Neural progenitor cell (in vitro differentiated cells): ENCODE measurements at places on chromosomes 3 and 15.

DNA sequence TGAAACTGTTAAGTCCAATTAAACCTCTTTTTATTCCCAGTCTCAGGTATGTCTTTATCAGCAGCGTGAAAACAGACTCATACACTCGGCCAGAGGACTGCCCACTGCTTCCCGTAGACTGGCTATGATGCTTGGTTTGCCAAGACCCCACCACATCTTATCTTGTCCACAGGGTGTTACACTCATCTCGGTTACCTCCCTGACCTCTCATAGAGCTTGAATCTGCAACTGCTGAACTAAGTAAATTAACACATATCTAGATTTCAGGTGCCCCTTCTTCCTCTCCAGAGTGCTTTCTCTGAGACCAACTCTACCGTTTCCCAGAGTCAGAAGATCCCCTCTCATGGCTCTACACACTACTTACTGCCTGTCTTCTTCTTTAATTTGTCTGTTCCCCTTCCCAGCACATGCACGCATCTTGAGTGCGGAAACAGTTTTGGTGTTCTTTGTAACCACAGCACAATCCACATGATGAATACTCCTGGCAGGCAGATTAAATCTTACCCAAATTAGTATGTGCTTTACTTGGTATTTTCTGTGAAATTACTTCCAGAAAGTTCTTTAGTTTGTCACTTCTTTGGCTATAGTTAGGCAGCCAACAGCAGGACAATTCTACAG, 49.7 kb downstream of the CD200 start:
- DNase-seq = no peak

GRCh38 chr3:161489395-161489794, 7.2 kb upstream of the OTOL1 start:
- DNase-seq = no peak

- no peak for DNase-seq
Observed at GRCh38 chr3:191197761-191198306, 1.2 kb upstream of the OSTN start.

GRCh38 chr3:14237457-14237856, 58.8 kb downstream of the LSM3 start:
- DNase-seq = no peak

- DNase-seq = no peak
Observed at GRCh38 chr3:144185276-144185675, 213.7 kb downstream of the DIPK2A start.

DNA sequence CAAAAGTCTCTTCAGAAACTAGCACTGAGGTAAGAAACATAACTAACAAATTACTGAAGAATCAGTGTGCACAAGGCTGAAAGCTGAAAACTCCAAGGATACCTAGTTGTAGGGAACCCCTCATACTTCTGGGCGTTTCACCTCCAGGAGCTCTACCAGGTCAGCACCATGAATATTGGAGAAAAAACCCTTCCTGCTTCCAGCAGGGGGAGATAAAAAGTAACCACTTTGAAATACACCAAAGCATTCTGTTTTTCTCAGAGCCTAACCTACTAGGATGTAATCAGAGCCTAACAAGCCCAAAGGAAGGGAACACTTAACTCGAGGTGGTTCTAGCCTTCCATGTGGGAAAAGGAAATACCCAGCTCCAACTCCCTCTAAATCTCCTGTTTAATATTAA, 175.8 kb upstream of the MME start:
- DNase-seq = peak; percentile 33

- peak; percentile 67 for DNase-seq
Observed at GRCh38 chr3:118772547-118773011, 262.1 kb downstream of the IGSF11 start.

DNA sequence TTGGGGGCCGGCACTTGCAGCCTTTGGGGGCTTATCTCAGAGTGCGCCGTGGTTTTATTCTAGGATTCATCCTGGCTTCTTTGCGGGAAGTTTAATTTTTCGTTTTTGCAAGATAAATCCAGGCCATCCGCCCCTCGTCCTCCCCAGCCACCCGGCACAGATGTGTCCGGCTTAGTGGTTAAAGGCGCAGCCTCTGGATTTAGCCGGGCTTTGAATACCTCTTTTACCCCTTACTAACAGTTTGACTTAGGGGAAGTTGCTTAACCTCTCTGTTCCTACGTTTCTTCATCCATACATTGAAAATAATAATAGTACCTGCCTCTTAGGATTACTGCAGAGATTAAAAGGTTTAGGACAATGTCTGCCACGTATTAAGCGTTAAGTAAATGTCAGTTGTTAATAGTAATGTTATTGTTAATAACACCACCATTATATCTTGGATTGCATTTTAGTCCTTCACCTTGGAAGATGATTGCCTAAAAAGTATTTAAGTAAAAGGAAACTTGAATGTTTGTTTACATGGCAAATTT, 714 bp downstream of the ECT2 start:
- peak; percentile 48 for DNase-seq

GRCh38 chr15:40270246-40270995, 12.4 kb downstream of the ANKRD63 start:
- DNase-seq = no peak

DNA sequence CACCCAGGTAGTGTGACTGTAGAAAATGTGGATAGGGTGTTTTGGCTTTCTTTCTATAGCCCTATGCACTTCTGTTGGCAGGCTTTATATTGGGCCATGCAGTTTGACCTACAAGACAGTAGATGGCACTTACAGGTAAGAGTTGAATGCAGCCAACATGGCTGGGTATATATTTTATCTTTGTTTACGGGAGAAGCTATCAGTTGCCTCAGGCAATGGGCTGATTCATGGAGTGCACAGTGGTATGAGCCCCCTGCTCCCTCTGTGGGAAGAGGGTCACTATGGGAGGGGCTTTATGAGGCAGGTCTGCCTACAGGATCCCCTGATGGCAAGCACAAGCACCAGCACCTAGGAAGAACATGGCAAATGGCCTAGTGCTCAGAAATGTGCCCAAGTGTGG, 301.2 kb upstream of the CDIN1 start:
- peak; percentile 13 for DNase-seq

DNA sequence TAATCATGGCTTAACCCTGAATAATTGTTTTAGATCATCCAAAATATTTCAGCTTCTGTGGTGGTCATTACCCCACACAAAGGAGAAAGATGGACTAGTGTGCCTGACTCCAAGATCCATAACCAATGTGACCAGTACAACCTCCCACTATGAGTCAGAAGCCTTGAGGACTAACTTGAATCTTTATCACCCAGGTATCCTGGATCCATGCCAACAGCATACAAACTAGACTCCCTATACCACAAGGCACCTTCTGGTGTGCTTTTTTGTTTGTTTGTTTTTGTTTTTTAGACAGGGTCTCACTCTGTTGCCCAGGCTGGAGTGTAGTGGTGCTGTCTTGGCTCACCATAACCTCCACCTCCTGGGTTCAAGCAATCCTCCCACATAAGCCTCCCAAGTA, 317.7 kb downstream of the VPS13C start:
- DNase-seq = no peak

- no peak for DNase-seq
Observed at GRCh38 chr3:175861916-175862315, 1002.8 kb downstream of the NAALADL2 start.

DNA sequence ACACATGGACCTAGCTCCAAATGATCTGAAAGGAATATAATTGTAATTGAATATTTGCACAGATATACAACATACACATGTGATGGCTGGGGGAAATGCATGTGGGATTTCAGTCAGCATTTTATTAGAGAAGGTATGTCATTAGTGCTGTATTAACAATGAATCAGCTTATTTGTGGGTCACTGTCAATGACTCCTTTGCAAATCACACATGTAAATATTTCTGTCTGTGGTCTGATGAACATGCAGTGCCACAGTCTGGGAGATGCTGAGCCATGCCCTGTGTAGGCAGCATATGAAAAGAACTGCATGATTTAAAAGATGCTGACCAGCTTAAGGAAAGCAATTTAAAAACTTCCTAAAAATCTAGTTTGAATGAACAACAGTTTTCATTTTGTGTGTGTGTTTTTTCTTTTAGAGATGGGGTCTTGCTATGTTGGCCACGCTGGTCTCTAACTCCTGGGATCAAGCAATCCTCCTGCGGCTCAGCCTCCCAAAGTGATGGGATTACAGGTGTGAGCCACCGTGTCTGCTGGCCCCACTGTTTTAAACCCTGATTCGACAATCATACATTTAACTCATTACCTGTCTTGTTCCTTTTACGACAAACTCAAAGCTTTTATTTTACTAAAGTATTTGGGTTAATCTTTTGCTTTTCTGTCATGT, 803 bp upstream of the B3GNT5 start:
- no peak for DNase-seq

GRCh38 chr3:101849714-101850245, 466 bp downstream of the NFKBIZ start:
- peak; percentile 74 for DNase-seq

- DNase-seq = peak; percentile 9
Observed at GRCh38 chr3:166560253-166560652, 723.0 kb upstream of the BCHE start.

- no peak for DNase-seq
Observed at GRCh38 chr3:146047485-146047884, 113.5 kb downstream of the PLOD2 start.
